ENCODE measurements at places on chromosomes 2 and 18.

GRCh38 chr2:218236829-218237228 lies 19.8 kb downstream of the ARPC2 start:
- no peak for DNase-seq

DNA sequence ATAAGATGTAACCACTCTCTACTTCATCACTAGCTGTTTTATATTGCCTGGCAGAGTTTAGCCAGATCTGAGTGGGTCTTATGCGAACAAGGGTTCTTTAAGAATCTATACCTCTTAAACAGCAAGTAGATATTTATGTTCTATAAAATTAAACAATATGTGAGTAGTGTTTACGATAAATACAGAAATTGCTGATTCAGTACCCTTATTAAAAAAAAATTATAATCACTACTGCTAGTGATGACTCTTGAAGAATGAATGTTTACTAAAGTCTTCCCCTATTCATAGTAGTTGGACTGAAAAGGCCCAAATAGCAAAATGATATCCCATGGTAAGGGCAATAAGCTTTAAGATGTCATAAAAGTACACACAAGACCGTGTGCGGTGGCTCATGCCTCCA lies 98.7 kb upstream of the DTNB start:
- DNase-seq: no peak

GRCh38 chr2:238635647-238636051 lies 208.9 kb downstream of the ASB1 start:
- DNase-seq: no peak

- no peak for DNase-seq
These were observed 4.1 kb upstream of the SATB2 start for GRCh38 chr2:199461711-199462346.

GRCh38 chr2:181962142-181962541 lies 23.5 kb upstream of the PPP1R1C start:
- DNase-seq: no peak

- no peak for DNase-seq
These were observed 53.9 kb downstream of the FN1 start for GRCh38 chr2:215382011-215382410.

Measured in activated effector memory CD4-positive, alpha-beta T cell treated with Interleukin-2 at 50 U/mL for 16 hours (primary cell).